ENCODE measurements at places on chromosomes 2 and 18.
A peak's percentile ranks its signal among the peaks of the same experiment; 100 is the strongest.

GRCh38 chr2:199739413-199740110, 111.4 kb downstream of the FTCDNL1 start:
- DNase-seq, result no peak

- no peak for DNase-seq
These were observed 266.4 kb downstream of the THSD7B start for GRCh38 chr2:137031731-137032130.

- DNase-seq, result peak; percentile 30
These were observed 109.7 kb upstream of the PKDCC start for GRCh38 chr2:41937921-41938708.

DNA sequence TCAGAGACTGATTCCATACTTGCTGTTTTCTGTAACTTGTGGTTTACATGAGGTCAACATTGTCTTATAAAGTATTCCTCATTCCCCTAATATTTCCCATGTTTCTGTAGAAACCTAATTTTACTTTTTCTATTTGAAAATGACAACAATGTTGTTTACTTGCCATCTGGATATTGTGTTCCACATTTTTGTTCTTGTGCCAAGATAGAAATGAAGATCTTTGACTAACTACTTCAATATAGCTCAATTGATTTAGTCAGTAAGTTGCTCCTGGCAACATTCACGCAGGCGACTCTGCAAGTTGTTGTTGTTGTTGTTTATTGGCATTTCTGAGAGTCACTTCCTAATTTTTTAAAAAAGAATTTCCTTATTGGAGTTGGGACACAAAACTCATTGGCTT, 69.5 kb downstream of the CAVIN2 start:
- no peak for DNase-seq

DNA sequence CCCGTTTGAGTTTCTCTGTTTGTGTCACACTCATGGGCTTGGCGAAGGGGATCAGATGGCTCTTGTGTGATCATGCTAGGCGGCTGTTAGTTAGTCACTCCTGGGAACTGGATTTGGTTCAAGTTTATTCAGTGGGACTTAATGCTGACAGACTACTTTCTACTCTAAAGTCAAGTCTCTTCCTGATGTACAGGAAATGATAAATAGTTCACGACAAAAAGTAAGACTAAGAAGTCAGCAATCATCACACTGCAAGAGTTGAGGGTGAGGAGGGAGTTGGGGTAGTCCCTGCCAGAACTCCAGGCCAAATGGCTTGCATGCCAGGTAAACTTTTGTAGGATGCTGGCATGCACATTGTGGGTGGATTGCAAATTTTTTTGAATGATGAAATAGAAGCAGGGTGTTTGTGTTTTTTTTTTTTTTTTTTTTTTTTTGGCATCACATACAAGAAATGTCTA, 25.1 kb upstream of the CCL20 start:
- DNase-seq, result peak; percentile 72

DNA sequence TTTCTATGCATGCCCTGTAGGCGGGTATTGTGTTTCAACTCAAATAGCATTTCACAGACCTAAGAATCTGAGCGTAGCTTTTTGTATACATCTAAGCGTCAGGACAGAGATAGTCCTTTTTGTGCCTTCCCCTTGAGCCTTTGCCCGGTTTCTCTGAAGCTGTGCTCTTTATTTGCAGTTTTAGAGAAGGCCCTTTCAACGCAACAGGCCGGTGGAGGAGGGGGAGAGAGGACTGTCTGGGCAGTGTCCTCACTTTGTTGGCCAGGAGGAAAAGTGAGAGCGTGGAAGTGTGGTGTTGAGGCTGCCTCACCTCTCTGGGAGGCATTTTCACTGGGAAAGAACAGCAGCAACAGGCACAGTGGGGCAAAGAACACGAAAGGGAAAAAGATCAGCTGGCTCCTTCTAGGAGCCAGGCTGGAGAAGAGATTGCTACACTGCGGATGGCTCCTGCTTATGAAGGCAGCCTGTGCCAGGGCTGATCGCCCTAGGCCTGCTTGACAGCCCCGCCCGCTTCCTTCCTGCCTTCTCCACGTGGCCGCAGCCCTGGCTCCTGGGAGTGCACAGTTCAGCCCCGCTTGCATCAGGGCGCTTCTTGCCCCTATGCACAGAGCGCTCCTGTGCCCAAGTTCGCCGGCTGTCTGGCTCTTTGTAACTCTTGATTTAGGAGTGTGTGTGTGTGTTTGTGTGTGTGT, 195.6 kb upstream of the POU3F3 start:
- no peak for DNase-seq

GRCh38 chr2:209331291-209331844, 92.5 kb upstream of the MAP2 start:
- no peak for DNase-seq

GRCh38 chr2:216371721-216372702, at the start of gene MARCHF4:
MARCHF4 (minus strand) TSS chr2:216372483; CDS start chr2:216370260, 2,223 bp downstream.
- DNase-seq, result peak; percentile 82

GRCh38 chr2:29304399-29305060, 189.3 kb downstream of the CLIP4 start:
- DNase-seq, result peak; percentile 31

- DNase-seq, result peak; percentile 98
These were observed 24.5 kb downstream of the CYP27A1 start for GRCh38 chr2:218806346-218806978.

GRCh38 chr18:63775166-63775730, at the start of gene SERPINB7:
SERPINB7 (plus strand) TSS chr18:63775418; CDS start chr18:63782373, 6,955 bp downstream.
- DNase-seq, result peak; percentile 77

GRCh38 chr18:73662421-73662820, 485.2 kb downstream of the FBXO15 start:
- no peak for DNase-seq

- peak; percentile 70 for DNase-seq
These were observed 2.4 kb upstream of the DTNA start for GRCh38 chr18:34707670-34708069.

DNA sequence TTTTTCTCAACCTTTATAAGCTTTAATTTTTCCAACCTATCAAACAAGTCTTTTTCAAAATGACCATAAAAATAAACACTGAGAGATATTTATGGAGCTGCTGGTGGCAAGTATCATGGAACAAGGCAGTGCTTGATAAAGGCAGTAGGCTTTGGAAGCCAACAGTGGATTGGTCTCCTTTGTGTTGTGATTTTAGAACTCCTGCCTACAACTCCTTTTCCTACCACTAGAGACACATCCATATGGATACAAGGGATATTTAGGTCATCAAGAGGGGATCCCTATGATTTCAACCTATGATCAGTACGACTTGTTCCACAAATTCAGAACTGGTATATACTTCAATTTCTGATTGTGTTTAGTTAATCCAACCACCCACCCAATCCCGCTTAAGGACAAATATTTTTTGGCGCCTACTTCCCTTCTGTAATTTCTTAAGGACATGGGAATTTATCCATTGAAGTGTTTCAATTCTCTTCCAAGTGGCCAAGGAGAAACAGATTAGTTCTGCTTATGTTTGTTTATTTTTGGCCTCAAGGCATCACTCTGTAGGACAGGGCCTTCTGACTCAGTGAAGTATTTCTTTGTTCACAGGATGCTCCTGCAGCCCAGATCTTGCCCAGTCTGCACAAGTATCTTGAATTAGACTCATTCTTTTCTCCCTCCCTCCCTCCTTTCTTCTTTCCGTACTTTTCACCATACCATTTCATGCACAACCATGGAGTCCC, 2119.6 kb upstream of the PIK3C3 start:
- no peak for DNase-seq

- no peak for DNase-seq
These were observed 40.3 kb upstream of the KCNJ13 start for GRCh38 chr2:232816657-232817056.

- DNase-seq, result no peak
These were observed 117.5 kb downstream of the ATP9B start for GRCh38 chr18:79186649-79187048.

DNA sequence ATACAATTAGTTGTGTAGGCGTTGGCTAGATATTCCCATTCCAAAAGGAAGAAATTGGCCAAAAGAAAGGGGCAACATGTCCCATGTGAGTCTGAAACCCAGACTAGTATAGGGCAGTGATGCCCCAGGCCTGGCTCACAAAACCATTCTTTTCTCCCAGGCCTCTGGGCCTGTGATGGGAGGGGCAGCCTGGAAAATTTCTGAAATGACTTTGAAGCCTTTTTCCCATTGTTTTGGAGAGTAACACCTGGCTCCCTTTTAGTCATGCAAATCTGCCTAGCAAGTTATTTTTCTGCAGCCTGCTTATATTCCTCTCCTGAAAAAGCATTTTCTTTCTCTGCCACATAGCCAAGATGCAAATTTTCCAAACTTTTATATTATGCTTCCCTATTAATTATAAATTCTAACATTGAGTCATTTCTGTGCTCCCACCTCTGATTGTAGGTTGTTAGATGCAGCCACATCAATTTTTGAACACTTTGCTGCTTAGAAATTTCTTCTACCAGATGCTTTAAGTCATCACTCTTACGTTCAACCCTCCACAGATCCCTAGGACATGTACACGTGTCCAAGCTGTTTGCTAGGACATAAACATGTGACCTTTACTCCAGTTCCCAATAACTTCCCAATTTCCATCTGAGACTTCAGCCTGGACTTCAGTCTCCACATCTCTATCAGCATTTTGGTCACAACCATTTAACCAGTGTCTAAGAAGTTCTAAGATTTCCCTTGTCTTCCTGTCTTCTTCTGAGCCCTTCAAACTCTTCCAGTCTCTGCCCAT, 76.1 kb upstream of the MC4R start:
- no peak for DNase-seq

GRCh38 chr2:128441341-128442052, 122.8 kb upstream of the HS6ST1 start:
- DNase-seq, result no peak

DNA sequence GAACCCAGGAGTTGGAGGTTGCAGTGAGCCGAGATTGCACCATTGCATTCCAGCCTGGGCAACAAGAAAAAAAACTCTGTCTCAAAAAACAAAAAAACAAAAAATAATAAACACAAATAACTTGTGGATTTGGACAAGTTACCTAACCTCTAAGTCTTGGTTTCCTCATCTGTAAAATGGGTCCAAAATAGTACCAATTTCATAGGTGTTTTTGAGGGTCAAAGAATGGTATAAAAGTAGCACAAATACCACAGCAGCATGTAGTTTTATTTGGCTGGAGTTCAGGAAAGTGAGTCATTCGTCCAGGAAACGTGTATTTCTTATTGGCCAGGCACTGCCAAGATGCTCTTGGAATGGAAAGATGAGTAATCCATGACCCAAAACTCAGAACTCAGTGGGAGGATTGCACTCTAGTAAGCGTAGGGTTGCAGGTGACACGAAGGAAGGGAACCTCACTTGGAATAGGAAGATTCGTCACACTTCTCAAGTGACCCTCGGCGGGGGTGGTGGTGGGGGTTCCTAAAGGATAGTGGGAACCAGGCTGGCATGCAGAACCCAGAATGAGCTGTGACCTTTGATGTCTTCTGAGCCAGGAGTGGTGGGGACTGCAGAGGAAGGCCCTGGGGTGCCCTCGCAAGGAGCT, 24.4 kb downstream of the GRHL1 start:
- DNase-seq, result peak; percentile 97

DNA sequence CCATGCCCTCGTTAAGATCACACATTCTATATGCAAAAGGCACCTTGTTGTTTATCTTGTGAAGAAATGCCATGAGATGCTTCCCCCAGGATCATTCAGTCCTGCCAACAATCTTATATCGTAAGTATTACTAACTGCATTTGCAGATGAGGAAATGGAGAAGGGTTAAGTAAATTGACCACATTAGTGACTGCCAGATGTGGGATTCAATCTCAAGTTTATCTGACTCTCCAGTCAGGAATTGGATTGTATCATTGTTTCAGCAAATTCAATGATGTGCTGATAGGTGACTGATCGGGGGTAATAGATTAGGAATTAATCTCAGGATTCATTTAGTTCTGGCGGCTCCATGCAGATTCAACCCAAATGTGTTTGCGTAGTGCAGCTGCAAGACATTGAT, 106.2 kb downstream of the CNTNAP5 start:
- no peak for DNase-seq

- DNase-seq, result no peak
These were observed 30.0 kb upstream of the SULT1C4 start for GRCh38 chr2:108347786-108348185.

- peak; percentile 56 for DNase-seq
These were observed 190.7 kb downstream of the RDH14 start for GRCh38 chr2:18369760-18370159.

DNA sequence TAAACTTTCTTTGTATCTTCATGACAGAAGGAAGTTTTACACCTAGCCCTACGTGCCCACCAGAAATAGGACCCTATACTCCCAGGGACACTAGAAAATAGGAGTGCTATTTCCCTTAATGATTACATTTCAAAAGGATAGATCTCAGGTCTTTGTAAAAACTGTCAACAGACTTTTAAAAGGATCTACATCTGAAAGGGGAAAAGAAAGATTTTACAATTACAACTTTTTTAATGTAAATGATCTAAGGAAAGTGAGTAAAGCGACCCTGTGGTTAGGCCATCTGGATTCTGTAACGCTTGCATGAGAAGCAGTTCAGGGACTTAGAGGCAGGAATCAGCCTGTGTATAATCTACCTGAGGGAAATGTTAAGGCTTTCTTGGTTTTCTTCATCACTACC, 431.8 kb upstream of the MC4R start:
- DNase-seq, result no peak

GRCh38 chr18:11055721-11056120, 93.6 kb downstream of the PIEZO2 start:
- DNase-seq, result no peak

GRCh38 chr18:79973517-79973916, 9.1 kb downstream of the HSBP1L1 start:
- no peak for DNase-seq

DNA sequence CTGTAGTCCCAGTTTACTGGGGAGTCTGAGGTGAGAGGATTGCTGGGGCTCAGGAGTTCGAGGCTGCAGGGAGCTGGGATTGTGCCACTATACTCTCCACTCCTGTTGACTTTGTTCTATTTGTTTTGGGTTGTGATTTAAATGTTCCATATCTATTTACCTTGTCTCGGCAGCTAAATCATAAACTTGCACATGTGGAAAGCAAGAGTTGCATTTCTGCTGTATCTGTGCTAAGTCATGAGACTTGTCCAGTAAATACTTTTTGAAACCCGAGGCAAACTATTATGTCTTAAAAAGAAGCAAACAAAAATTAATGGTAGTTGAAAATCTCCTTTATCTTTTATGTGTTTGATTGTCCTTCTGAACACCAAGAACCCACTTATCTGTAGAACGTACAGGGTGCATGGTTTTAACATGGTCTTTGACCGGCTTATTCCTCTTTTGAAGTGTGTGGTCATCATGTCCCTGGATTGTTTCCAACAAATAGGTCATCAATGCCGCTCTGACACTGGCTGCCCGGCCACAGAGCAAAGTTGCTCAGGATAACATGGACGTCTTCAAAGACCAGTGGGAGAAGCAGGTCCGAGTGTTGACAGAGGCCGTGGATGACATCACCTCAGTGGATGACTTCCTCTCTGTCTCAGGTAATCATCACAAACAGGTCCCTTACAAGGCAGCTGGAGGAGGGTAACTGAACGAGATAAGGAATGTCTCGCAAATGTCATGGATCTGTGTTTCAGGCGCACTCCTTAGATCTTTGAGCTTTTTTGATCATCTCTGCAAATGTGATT, 241.1 kb upstream of the LRRTM1 start:
- no peak for DNase-seq

- DNase-seq, result peak; percentile 82
These were observed 142.4 kb downstream of the DDX1 start for GRCh38 chr2:15733867-15734673.

All from NCI-H226 (cell line).